ENCODE measurements at places on chromosomes 5 and 9.

DNA sequence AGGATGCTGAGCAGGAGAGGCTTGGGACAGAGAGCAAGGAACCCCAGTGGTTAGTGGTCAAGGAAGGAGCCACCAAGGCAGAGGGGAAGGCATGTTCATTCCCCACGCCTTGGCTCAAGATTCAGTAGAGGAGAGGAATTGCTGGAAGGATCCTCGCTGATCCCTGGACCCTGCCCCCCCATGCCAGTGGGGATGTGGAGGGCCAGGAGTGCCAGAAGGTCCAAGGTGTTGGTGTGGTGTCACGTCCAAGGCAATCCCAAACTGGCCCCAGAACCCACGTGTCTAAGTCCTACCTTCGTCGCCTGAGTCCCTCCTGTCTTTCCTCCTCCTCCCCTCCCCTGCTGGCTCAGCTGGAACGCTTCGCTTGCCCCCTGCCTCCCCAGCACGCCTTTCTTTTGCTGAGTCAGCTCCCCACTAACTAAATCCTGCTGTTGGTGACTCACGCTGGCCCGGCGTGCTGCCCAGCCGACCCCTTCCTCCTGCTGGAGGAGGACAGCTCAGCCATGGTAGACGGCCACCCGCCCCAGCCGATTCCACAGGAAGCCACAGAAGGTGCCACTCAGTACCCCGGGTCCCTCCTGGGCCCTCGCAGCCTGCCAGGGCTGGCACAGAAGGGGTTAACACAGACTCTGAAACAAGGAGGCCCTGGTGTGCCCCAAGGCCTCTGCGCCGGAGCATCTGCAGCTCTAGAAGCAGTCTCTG is 37.6 kb upstream of the ORM1 start:
- no peak for DNase-seq

DNA sequence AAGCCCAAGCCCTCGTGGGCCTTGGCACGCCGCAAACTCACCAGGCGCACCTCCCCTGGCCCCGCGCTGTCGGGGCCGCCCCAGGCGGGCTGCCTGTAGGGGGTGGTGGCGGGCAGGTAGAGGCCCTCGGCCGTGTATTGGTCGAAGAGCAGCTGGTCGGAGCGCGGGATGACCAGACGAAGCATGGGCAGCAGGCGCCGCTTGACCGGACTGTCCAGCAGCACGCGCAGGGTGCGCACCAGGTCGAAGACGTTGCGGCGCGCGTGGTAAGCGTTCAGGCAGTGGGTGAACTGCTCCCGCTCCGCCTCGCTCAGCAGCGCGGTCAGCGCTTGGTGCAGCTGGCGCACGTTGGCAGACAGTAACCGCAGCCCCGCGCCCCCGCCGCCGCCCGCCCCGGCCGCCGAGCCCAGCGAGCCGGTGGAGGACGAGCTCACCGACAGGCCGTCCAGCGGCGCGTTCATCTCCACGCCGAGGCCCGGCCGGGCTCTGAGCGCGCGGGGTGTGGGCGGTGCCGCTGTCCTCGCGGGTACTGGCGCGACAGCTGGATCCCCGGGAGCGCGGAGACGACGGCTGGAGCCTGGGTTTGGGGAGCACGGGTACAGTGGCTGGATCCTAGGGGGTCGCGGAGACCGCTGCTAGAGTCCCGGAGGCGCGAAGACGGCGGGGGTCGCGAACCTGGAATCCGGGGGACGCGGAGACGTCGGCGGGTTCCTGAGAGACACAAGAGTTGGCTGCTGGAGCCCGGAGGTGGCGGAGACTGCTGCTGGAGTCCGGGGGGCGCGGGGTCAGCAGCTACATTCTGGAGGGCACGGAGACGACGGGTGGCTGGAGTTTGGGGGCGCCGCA is 709 bp downstream of the WHRN start:
- peak; percentile 45 for DNase-seq

GRCh38 chr5:130476325-130476724 is 572.1 kb downstream of the CHSY3 start:
- DNase-seq = no peak

DNA sequence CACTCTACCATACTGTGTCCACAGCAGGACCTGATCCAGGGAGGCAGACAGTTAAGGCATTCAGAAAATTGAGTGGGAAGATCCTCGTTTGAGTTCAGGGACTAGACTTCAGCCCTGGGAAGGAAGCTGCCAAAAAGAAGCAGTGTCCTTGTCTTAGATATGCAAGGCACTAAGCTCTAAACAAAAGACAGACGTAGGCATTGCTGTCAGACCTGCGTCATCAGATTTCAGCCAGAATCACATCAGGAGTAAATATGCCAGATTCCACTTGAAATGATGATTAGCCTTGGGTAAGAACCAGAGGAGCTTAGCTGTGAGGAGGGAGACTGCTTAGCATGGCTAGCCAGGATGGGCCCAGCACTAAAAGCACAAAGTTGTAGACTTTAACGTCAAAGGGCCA is 56.7 kb downstream of the MAMDC2 start:
- DNase-seq = no peak

DNA sequence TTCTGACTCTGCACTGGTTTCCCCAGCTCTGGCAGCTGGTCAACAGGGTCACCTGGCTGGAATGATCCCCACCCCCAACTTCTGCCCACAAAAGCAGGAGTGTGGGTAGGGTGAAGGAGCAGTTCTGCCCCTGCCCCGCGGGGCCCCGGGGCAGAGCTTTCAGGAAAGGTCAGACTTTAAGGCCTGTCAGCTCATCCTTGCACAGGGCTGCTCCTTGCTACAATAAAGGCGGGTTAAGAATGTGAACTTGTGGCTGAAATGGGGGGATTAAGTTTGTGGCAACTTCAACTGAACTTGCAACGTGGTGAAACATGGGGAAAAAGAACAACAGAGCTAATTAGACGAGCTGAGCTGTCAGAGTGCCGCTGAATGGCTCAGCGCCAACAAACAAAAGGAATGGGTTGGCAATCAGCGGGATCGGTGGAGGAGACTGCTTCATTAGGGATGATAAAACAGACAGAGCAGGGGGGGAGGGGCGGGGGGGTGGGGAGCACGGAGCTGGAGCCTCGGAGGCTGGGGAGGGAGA is 50.8 kb downstream of the CRB2 start:
- no peak for DNase-seq

- no peak for DNase-seq
Observed at GRCh38 chr9:81879501-81879916, 48.7 kb upstream of the SPATA31D4 start.

DNA sequence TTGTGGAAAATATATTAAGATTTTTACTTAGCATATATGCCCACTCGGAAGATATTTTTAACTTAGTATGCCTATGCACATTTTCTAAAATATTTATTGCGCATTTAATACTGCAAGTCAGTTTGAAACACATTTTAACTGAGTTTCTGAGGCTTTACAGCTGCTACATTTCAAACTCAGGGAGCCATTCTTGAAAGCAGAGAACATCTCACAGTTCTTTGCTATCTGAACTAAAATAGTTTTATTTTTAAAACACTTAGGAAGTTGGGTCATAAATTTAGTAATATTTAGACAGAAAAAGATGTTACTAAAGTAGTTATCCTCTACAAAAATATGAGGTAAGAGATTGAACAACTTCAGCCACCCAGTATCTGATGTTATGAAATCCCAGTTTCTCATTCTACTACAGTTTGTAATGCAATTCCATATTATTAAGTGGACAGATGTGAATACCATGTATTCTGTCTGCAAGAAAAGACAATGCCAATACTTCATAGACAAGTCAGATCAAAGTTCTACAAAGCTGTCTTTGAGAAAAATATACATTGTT is 409.9 kb upstream of the EDIL3 start:
- no peak for DNase-seq

- no peak for DNase-seq
Observed at GRCh38 chr5:78600687-78601414, 47.7 kb downstream of the LHFPL2 start.

DNA sequence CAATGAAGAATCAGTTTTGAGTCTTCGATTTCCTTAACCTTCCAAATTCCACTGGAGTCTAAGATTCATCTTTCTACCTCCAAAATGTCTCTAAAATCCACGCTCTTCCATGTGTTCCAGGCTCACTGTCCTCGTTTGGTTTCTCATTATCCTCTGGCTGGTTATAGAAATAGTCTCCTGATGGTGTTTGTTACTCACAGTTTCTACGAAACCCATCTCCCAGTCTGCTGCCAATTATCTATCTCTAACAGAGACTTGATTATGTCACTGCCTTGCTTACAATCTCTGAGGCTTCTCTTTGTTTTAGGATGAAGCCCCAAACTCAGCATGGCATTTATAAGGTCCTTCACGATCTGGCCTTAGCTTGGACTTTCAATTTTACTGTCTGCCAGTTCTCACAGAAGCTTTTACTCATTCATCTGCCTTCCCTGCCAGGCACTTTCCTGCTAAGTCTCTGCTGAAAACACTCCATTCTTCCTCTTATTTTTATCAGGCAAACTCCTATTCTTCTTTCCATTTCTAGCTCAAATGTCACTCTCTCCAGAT is 339.6 kb upstream of the SGCD start:
- DNase-seq = no peak

DNA sequence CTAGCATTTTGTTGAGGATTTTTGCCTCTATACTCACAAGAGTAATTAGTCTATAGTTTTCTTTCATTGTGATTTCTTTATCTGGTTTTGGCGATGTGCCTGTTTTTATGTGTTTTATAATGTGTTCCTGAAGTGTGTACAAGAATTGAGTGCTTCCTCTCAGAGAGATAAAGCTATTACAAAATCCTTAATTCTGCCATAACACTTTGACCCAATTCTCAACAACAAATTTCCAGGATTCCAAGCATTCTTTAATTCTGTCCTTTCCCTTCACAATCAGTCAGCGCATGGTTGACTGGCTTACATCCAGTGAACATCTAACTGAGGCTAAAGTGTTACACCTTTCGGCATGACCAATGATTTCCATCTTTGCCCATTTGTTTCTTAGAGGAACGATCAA is 282.9 kb upstream of the MVB12B start:
- no peak for DNase-seq

DNA sequence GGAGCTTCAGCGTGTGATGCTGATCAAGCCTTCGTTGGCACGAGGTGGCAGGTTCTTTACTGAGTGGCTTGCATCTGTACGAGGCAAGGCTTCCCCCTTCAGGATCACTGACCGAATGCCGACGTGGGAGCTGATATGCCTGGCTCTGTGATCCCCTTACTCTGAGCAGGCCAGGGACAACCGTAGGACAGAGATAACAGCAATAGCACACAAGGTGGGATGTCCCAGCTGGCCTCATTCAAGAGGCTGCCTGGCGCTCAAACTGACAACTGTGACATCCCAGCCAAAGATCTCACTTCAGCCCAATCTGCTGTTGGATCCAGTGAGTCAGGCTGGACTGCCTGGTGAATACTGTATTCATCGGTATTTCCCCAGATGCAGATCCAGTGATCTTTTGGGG is 199.4 kb upstream of the PANK3 start:
- no peak for DNase-seq

GRCh38 chr5:58752104-58752503 is 169.2 kb downstream of the RAB3C start:
- DNase-seq = no peak

GRCh38 chr9:3177146-3177761 is 333.4 kb upstream of the PUM3 start:
- no peak for DNase-seq

DNA sequence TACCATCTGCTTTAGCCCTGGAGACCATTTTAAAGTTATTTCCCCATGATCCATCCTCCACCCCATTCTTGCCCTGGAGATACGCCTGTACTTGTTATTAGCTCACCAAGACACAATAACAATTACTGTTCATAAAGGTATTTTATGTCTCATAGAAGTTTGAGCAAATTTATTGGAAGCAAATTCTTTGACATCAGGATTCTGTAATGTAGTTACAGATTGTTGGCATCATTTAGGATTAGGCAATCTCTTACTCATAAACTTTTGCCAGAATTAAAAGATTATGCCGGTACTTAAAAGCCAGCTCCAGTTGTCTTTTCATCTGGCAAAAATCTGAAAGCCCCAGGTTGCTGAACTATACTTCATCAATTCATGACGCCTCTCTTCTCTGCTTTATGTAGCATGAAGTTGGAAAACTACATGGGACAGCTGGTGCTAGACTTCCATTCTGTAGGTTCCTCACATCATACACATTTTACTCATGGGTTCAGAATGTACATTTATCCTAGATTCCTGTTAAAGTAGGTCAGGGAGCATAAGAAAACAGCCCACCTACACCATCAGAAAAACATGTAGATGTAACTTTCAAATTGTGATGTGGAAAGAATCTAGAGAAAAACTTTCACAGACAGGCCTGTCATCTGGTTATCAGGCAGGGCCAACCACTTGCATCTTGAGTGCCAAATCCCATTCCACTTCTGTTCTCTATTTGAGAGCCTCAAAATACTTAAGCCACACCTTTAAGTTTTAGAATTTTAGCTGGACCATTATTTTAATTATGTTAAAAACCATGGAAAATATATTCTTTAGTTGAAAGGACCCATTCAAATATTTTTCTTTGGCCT is 14.0 kb downstream of the ATP10B start:
- DNase-seq = no peak

- no peak for DNase-seq
Observed at GRCh38 chr5:138230981-138231589, 18.0 kb upstream of the CDC23 start.

GRCh38 chr5:433836-434235 is 9.1 kb upstream of the EXOC3 start:
- no peak for DNase-seq

DNA sequence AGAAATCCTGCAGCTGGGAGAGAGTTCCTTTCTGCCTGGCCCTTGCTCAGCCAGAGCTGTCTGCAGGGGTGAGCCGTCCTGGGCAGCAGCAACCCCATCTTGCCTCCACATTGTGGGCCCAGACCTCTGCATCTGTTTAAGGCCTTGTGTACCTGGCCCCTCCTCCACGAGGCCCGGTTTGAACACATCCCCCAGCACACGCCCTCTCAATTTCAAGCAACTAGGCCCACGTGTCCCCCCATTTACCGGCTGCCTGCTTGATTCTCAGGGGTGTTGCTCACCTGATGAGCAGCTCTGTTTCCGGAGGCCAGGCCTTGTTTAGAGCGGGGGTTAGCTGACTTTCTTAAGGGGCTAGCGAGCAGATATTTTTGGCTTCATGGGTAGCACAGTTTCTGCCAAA is 181.8 kb downstream of the HSPA4 start:
- no peak for DNase-seq

Data from activated naive CD4-positive, alpha-beta T cell treated with Interleukin-2 at 50 U/mL for 16 hours (primary cell).